ENCODE measurements at places on chromosomes 3 and 15.

DNA sequence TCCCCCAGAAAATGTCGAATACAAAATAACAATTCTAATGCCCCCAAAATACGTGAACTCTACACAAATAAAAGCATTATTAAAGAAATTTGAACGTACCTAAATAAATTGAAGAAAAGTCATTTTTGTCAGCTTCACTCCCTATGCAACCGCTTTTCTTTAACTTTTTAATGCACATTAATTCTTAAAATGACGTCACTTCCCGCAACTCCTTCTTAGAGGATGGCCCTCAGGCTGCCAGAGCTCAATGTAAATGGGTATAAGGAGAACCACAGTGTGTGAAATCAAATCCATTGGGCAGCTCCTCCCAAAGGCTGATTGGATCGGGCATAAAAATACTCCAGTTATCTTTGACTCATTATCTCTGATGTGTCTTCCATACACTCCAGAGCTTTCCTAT is 736.9 kb downstream of the GBE1 start:
- no peak for DNase-seq

DNA sequence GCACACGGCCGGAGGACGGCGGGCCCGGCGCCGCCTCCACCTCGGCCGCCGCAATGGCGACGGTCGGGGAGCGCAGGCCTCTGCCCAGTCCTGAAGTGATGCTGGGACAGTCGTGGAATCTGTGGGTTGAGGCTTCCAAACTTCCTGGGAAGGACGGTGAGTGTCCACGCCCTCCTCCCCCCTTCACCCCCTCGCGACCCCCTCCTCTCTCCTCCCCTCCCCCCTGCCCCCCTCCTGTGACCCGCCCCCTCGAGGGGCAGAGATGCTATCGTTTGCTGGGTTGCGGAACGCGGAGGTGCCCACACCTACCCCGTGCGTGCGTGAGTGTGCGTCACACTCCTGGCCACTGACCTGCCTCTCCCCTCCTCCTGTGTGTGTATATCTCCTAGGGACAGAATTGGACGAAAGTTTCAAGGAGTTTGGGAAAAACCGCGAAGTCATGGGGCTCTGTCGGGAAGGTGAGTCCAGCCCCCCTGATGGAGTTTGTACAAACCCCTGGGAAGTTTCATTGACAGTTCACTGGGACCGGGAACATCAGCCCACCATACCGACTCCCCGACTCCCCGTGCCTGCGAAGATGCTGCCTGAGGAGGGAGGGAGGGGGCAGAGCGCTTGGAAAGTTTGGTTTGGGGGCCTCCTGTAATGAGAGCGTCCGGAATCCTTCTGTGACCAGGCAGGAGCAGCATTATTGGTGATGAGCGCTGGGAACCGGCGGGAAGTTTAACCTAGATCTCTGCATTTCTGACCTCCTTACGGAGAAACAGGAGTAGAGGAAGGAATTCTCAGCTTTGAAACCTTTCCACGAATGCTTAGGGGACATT is 795 bp upstream of the SCAANT1 start:
- peak; percentile 48 for DNase-seq

GRCh38 chr3:95905182-95905581 is 909.2 kb upstream of the EPHA6 start:
- no peak for DNase-seq

GRCh38 chr3:10518506-10519150 is 13.2 kb upstream of the ATP2B2 start:
- DNase-seq: no peak

DNA sequence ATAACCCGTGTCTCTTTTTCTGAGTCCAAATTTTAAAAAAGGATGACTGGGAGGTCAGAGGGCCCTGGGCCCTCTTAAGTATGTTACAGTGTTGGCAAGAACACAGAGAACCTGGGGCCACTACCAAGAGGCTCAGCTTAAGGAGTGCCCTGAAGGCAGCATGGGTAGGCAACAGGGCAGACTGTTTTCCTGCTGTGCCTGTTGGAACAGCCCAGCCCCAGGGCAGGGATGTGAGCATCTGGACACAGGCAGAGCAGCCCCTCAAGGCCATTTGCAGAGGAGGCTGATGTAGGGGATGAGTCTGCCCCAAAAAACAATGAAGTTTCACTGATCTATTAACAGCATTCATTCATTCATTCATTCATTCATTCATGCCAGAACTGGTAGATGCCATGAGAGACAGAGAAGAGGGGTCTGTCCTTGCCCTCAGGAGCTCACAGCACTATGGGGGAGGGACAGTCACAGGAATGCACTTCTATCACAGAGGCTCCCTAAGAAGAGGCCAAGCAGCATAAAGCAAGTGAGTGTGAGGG is 2.2 kb upstream of the LTF start:
- no peak for DNase-seq

GRCh38 chr3:114406286-114406685 is 112.5 kb downstream of the TIGIT start:
- DNase-seq: no peak

DNA sequence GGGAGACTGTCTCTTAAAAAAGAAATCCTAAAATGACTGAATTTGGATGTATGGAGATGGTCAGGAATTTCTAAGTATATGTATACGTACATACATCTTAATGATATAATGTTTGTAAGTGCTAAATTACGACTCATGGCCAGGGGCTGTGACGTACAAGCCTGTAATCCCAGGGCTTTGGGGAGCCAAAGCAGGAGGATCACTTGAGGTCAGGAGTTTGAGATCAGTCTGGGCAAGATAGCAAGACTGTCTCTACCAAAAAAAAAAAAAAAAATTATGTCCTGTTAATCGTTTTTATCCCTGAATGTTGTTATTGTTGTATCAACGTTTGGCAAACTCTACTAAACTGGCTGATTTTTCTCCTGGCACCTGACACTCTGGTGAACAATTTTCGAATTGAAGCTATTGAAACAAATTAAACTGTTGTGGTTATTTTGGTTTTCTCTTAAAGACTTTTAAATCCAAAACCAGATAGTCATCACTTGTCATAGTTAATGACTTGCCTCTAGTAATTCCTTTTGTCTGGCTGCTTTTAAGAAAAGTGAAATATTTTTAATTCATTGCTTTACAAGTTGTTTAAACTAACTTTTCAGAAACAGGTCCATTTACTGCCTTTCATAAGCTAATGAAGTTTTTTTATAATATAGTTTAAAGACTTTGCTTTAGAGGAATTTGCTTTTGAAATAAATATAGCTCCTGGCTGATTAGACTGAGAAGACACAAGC is 7.0 kb downstream of the MORF4L1 start:
- DNase-seq: no peak

DNA sequence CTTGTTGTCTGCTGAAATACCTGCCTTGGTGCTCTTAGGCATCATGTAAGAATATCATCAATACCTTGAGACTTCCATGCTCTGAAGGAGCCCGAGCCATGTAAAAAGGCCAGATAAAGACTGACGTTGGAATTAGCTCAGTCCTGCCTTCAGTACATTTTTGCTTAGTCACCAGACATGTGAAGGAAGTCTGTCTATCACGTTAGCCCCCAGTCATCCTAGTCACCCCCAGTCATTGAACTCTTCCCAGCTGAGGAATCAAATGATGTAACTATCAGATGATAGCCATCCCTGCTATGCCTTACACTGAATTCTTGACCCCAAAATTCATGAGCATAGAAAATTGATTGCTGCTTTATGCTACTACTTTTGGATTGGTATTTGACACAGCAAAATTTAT is 351.2 kb upstream of the SGO1 start:
- DNase-seq: no peak

GRCh38 chr15:95884276-95884675 is 446.2 kb upstream of the NR2F2 start:
- DNase-seq: no peak

DNA sequence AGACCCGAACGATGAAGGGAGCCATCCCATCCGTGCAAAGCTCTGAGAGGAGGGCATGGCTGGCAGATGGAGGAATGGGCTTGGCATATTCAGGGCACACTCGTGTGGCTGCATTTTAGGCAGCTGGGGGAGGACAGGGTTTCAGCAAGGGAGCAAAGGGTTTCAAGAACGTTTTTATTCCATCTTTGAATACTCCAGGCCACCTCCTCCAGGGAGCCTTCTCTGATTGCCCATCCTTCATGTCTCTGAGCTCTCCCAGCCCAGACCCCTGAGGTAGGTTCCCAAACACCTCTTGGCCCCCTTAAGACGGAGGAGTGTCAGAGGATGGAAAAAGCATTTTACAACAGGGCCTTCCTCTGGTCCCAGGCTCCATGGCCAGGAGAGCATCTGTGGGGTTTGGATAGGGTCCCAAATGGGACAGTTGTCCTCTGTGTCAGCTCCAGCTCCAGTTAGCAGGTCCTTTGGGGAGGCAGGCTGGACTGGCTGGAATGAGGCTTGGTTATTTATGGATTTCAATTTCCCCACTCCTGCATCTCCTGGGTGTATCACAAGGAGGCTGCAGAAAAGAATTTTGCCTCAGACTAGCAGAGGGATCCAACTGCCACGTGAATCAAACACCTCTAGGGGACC is 17.7 kb upstream of the SLC6A1 start:
- no peak for DNase-seq

GRCh38 chr15:47431501-47431900 is 285.8 kb upstream of the SEMA6D start:
- DNase-seq: no peak

- no peak for DNase-seq
Measured at GRCh38 chr15:84967380-84967779, 14.3 kb upstream of the PDE8A start.

DNA sequence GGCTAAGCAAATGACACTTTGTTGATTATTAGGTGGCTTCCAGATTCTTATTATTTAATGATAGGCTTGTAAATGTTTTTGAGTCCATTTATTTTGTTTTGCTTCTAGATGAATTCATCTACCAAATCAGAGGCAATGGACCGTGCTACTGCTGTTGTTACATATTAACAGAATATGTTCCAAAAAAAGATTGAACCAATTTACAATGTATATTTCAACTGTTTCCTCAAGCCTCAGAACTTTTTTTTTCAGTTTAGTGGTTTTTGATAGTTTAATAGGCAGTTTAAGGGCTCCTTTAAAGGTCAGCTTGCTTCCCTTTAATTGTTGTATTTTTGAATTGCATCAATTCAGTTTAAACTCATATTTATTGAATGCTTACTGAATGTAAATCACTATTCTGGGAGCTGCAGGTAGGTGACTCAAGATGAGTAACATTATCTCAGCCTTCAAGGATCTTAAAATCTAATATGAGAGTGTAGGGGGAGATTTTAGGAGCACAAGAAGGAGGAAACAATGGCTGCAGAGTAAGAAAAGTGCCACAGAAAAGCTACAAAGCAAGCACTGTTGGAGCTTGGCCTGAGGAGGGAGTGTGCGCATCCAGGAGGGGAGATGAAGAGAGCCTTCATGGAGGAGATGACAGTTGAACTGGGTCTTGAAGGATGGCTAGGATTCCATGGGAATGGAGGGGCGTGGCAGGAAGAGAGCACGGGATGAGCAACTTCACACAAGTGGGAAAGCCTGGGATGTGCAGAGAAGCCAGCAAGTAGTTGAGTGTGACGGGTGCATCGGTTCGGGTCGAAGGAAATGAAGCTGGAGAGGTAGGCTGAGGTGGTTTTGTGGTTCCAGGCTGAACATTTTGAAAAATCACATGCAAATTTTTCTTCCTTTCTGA is 14.7 kb downstream of the MAP2K1 start:
- DNase-seq: no peak

- no peak for DNase-seq
Measured at GRCh38 chr3:197022405-197023231, 7.0 kb downstream of the MELTF start.

GRCh38 chr3:152076148-152076547 is 192.6 kb upstream of the MBNL1 start:
- no peak for DNase-seq

GRCh38 chr15:23447107-23447500 is at the start of gene GOLGA6L2:
GOLGA6L2 (minus strand) TSS chr15:23447243; CDS start chr15:23447181, 62 bp downstream.
- no peak for DNase-seq

DNA sequence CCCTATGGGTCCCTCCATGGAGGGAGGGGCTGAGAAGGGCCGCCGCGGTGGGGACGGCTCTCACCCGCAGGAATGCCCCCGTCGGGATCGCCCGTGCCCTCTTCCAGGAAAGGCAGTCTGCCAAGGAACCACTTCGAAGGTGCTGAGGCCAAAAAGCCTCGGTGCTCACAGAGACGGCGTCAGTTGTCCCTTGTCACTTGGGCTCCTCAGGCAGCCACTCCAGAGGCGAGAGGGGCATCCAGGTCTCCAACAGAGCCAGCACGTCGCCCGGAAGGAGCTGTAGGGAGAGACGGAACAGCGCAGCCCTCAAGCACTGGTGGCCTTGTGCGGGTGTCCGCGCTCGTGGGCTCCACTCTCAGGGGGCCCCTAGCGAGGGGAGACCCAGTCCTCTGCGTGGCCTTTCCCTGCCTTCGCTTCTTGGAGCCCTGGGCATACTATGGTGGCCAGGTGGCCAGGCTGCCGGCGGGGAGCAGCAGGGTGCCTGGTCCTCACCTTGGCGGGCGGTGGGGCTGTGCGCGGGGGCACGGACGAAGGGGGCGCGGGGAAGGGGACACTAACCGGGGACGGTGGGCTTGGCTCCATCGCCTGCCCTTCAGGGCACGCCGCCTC is 994 bp downstream of the MESP1 start:
- no peak for DNase-seq

All from stimulated activated CD4-positive, alpha-beta T cell treated with anti-CD3 and anti-CD28 coated beads, Interleukin-4, amount 100 ng/mL, for 1 hour (primary cell).